ENCODE measurements at places on chromosomes 6 and 20.

DNA sequence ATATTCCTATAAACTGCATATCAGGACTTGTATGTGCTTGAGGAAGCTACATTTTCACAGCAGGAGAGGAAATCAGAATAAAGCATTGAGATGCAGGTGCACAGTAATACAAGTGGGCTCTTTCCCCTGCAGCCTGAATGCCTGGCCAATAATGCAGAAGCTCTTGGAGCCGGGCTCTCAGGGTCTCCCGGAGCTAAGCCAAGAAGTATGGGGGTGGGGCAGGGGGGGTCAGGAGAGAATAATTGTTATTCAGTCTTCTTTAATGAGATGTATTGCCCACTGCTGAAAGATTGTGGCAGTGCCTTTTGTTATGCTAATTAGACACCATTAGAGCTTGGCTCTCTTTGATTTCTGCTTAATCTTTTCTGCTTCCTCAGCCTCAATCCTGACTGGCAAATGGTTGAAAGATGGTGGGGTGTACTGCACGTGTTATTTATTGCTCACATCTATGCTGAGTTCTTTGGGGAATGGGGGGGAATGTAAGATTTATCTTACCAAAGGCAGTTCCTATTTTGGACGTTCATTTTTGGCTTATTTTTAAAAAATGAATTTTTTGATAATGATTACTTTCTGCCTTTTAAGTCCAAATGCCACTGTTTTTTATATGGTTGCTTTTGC is 407.6 kb upstream of the SOX4 start:
- DNase-seq: no peak

DNA sequence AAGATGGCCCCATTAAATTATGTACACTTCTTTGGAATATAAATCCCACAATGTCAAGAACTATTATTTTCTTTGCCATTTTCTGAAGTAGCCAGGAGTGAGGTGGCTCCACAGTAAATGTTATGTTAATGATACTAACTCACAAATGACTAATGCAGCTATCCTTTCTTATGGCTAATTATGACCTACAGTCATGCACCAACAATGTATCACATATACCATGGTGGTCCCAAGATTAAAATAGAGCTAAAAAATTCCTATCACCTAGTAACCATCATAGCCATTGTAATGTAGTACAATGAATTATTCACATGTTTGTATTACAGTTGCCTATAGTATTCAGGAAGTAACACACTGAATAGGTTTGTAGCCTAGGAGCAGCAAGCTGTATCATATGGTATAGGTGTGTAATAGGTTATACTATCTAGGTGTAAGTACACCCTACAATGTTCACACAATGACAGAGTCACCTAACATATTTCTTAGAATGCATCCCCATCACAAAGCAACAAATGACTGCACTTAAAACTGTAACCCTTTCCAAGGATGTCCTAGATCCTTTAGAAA is 15.3 kb downstream of the ECHDC1 start:
- DNase-seq: no peak

DNA sequence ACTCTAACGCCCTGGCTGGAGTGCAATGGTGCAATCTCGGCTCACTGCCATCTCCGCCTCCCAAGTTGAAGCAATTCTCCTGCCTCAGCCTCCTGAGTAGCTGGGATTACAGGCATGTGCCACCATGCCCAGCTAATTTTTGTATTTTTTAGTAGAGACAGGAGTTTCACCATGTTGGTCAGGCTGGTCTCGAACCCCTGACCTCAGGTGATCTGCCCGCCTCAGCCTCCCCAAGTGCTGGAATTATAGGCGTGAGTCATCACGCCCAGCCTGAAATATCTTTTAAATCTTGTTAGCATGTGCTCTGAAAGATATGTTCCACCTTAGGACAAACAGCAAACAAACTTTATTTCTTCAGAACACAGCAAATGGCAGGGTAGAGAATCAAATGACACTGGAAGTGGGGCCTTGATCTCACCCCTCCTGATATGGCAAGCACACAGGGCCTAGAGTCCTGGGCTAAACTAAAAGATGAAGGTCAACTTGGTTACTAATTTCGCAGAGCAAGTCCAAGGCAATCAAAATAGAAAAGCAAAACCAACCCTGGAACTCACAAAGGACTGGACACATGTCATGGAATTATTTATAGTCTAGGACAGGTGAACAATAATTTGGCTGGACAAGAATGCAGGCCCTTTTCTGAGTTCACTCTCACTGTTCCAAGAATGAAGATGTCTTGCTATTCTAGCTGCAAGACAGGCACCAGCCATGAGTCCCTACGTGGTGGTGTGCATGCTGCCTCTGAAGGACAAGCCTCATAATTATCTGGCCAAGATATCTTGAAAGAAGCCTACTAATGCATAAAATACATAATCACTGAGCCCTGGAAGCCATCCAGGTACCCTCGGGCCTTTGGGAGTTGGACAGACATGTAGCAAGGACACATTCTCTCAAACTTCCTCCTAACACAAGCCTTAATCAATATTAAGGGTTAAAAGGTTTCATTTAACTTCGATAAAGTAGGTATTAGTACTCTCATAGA is 35.6 kb downstream of the B4GALT5 start:
- DNase-seq: no peak

GRCh38 chr20:48385114-48385513 is 442.7 kb downstream of the PREX1 start:
- DNase-seq: no peak

GRCh38 chr20:9311132-9311531 is 203.3 kb upstream of the LAMP5 start:
- DNase-seq: no peak

- DNase-seq: no peak
These were observed 31.2 kb upstream of the VSTM2L start for GRCh38 chr20:37871751-37872150.

DNA sequence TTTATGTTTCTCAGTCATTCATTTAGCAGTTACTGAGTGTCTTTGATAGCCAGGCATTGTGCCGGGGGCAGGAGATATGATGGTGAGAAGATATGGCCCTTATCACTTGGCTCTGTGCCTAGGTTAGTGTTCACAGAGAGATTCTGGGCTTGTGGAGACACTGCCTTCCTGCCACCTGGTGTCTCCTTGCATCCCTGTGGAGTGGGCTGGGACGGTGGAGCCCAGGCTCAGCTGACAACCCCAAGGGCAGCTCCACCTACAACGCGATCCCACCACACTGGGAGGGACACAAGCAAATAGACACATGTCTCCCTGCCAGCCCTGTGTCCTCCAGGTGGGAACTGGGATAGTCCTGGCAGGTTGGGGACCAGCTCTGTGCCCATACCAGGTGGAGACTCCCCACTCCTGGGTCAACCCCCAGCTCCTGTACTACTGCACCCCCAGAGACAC is 30.3 kb upstream of the VEGFA start:
- no peak for DNase-seq

- DNase-seq: no peak
These were observed 157.9 kb upstream of the SNX9 start for GRCh38 chr6:157665180-157665579.

DNA sequence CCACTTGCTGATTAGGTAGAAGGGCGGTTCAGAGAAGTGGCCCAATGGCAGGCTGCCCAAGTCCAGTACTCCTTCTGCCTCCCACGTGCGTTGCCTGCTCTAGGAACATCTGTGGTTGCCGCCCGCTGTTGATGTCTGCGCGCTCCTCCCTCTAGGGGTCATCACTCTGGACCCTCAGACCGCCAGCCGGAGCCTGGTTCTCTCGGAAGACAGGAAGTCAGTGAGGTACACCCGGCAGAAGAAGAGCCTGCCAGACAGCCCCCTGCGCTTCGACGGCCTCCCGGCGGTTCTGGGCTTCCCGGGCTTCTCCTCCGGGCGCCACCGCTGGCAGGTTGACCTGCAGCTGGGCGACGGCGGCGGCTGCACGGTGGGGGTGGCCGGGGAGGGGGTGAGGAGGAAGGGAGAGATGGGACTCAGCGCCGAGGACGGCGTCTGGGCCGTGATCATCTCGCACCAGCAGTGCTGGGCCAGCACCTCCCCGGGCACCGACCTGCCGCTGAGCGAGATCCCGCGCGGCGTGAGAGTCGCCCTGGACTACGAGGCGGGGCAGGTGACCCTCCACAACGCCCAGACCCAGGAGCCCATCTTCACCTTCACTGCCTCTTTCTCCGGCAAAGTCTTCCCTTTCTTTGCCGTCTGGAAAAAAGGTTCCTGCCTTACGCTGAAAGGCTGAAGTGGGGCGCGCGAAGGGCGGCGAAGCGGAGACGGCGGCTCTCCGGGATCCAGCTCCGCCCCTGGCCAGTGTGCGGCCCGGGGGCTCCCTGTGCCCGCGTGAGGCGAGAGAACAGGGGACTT is 8.5 kb downstream of the TRIM15 start:
- DNase-seq: no peak

DNA sequence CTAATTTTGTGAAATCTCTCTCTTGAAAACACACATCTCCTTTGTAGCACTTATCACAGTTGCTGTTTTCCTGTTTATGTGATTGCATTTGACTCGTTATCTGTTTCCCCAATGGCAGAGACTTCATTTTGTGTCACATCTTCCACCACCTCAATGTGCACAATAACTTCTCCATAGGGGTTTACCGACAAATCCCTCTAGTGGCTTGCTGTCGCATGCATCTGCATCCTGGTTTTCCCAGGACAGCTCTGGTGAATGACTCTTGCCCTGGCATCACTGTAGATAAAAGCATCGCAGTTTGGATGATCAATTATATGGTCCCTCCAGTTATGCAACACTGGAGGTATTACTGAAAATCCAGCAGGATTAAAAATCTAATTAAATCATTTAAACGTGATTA is 206.5 kb upstream of the BTBD3 start:
- no peak for DNase-seq

DNA sequence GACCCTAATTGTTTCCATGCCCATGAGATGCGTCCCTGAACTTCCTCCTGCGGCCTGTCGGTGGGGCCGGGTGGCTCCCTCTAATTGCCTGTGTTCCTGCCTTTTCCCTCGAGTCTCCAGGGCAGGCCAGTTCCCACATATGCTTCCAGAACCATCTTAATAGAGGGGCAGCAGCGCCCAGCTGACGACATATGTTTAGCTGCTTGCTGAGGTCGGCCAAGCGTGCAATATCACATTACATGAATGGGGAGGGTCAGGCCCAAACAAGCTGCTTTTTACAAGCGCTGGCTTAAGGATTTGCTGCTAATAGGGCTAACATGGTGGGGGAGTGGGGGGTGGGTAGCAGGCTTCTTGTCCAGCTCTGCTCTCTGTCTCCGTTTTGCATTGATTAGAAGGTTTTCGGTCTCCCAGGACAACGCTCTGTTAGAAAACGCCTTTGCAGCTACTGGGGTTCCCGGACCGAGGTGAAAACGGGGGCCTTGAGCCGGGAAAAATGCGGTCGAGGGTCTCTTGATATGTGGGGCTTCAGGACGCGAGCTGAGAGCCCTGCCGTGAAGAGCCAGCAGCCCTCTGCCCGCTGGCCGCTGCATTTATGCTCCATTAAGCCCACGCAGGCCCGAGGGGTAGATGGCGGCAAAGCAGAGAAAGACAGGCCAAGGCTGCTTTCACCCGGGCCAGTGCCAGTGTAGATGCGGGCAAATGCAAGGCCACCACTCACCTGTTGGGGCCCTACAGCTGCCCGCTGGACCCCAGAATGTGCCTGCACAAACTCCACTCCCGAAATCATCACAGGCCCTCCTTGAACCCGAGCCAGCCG is 308.5 kb downstream of the BMP7 start:
- DNase-seq: no peak

DNA sequence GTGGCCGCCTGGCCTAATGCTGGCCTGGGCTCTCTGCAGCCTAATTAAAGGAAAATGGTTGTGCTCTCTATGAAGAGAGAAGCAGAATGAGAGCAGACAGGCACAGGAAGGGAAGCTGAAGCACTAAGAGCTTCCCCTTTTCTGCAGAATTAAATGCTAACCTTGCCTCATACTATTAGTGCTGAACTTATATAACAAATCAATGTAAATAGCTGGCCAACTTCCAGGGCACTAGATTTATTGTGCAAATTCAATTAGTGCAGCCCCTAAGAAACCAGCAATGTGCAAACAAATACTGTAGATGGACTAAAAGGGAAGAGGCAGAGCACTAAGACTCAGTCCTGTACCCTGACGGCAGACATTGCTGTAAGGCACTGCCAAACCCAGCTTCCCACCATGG is 36.1 kb upstream of the INSM1 start:
- no peak for DNase-seq

DNA sequence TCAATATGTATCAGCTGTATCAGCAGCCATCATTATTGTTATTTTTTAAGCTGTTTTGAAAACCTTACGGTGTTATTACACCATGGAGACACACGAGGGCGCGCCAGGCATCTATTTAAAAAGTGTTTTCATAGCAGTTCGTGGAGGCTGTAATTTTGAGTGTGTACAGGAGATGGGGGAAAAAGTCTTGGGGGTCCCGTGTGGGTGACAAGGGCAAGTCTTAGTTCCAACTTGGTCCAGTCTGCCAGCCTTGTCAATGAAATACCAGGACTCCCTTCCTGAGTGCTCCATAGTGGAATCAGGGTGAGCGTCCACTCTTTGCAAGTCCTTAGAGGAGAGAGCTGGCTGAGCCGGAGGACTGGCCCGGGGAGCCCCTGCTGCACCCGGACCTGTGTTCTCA is 43.3 kb downstream of the SLC2A10 start:
- DNase-seq: peak; percentile 59

DNA sequence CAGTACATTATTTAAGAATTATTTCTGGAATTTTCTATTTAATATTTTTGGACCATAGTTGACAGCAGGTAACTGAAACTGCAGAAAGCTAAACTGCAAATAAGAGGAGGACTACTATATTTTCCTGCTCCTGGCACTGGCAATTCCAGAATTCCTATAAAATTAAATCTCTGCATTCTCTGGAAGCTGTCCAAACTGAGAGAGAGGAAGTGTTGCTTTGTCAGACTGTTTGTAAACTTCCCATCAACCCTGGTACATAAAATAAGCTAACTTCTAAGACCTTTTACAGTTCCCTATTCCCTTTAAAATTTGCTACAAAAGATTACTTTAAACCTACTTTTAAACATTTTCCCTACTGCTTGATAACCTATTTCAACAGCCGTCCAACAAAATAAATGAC is 196.1 kb upstream of the RUNX2 start:
- DNase-seq: peak; percentile 69

GRCh38 chr20:61280217-61280980 is 28.3 kb downstream of the CDH4 start:
- DNase-seq: no peak

DNA sequence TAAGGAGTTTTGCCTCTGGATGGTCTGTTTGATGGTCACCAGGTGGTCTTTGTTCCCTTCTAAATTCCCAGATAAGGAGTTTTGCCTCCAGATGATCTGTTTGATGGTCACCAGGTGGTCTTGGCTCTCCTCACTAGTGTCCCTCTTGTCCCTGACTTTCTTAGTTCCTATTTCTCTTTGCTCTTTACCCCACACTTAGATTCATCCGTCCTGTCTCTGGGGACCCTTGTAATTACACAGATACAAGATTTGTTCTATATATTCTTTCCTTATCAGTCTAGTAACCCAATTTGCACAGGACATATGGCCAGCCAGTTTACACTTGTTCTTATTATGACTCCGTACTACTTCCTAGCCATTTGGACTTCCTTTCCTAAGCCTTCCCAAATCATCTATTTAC is 84.0 kb upstream of the B3GAT2 start:
- no peak for DNase-seq

GRCh38 chr20:64049060-64049877 is at the start of gene SOX18:
TSS of gene SOX18 (minus strand) at chr20:64049639. CDS start at chr20:64049516, 123 bp downstream.
- peak; percentile 85 for DNase-seq
